ENCODE measurements at places on chromosomes 13 and 19. TPM values are rescaled to one million over a fixed set of nuclear protein-coding genes. Genes with fewer than 3 reads are reported as not detected.

The GAPDHS gene
- polyA plus RNA-seq = not detected

- no peak for DNase-seq
Measured at GRCh38 chr13:93409001-93409400, 182.4 kb downstream of the GPC6 start.

- no peak for DNase-seq
Measured at GRCh38 chr13:71217827-71218226, 649.2 kb downstream of the DACH1 start.

- DNase-seq = peak; percentile 55
Measured at GRCh38 chr13:80339912-80340650, 845 bp downstream of the SPRY2 start.

The RYR1 gene
- polyA plus RNA-seq = 56.0 TPM

- DNase-seq = peak; percentile 58
Measured at GRCh38 chr19:8445488-8446001, 770 bp downstream of the HNRNPM start.

- DNase-seq = no peak
Measured at GRCh38 chr13:71939186-71939585, 72.2 kb upstream of the DACH1 start.

- DNase-seq = peak; percentile 85
Measured at GRCh38 chr19:4064496-4065260, 2.0 kb downstream of the ZBTB7A start.

The B3GNT3 gene
- not detected for polyA plus RNA-seq

DNA sequence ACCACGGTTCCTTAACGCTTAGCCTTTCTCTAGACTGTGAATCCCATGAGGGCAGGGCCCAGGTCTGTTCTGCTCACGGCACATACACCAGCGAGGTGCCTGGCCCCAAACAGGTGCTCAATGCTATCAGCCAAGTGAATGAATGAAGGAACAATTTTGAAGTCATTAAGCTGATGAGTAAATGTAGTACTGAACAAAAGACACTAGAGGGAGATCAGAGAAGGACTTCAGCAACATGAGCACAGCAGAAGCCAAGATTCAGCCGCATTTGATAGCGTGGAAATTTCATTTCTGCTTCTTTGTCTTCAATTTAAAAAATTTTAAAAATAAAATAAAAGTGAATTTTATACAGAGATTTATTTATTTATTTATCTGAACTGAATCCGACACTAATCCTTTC is 20.1 kb upstream of the MYO16 start:
- DNase-seq = no peak

DNA sequence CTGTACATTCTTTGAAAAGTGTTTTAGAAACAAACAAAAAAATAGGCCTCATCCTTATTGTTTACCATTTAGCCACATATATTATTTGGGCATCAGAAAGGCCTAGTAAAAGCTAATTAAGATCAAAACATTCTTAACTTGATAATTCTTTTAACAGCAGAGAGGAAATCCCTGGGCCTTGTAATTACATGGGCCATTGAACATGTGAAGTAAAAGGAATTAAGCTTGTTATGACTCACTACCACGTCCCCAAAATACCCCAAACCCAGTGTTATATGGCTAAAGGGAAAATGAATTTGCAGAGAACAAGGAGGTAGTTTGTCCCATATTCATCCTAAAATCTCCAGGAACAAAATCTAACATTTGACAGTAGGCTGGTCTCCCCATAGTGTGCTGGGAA is 439.8 kb downstream of the ITGBL1 start:
- DNase-seq = no peak

DNA sequence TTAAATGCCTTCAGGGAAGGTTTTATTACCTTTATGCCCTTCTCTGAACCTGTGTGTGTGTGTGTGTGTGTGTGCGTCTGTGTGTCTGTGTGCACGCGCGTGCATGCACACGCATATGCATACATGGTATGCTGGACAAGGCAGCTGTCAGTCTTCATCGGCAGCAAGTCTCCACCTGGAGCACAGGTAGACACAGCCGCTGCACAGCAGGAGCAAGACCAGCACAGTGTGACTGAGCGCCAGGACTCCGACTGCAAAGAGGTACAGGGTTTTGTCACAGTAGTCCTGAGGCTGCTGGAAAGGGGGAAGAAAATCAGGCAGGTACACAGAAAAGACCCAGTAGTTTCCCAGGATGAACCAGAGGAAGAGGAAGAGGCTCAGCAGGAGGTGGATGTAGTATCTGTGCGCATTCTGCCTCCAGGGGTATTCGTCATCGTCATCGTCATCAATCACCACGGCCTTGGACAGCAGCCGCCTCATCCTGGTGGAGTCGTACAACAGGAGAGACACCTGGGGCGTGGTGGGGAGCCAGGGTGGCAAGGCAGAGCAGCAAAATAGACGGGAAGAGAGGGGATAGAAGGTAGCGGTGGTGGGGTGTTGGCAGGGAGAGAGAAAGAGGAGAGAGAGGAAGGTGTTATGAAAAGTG is 12.8 kb upstream of the DHRS12 start:
- DNase-seq = no peak

DNA sequence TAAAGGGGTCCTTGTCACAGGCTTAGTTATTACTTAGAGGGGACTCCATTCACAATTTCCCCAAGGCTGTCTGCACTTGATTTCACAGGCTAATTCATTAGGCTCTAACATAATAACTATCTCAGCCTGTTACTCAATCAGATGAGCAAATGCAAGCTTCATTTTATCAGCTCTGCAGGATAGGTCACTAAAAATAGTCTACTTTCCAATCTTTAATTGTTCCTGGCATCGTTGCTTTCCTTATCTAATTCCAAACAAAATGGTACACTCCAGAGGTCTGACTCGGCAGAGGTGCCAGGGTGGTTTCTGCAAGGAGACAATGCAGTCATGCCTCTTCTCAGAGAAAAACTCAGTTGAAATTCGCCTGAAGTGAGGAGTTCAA is 69.7 kb upstream of the SLC15A1 start:
- DNase-seq = no peak

- no peak for DNase-seq
Measured at GRCh38 chr19:16043156-16043757, 33.0 kb upstream of the TPM4 start.

- no peak for DNase-seq
Measured at GRCh38 chr19:53131727-53132126, 983 bp downstream of the ZNF415 start.

The EID2B gene
- 9.0 TPM for polyA plus RNA-seq

- DNase-seq = no peak
Measured at GRCh38 chr19:51439021-51439465, 19.2 kb downstream of the SIGLEC8 start.

The TTYH1 gene
- 0.40 TPM for polyA plus RNA-seq

- DNase-seq = no peak
Measured at GRCh38 chr19:2214251-2214650, 21.9 kb downstream of the PLEKHJ1 start.

GRCh38 chr13:66237411-66238062 is 992.6 kb downstream of the PCDH9 start:
- DNase-seq = no peak

The FGF14 gene
- 0.05 TPM for polyA plus RNA-seq

The CBY2 gene
- polyA plus RNA-seq = not detected

The CBARP gene
- 0.75 TPM for polyA plus RNA-seq

GRCh38 chr13:111203736-111204389 is 88.8 kb downstream of the ARHGEF7 start:
- DNase-seq = no peak

DNA sequence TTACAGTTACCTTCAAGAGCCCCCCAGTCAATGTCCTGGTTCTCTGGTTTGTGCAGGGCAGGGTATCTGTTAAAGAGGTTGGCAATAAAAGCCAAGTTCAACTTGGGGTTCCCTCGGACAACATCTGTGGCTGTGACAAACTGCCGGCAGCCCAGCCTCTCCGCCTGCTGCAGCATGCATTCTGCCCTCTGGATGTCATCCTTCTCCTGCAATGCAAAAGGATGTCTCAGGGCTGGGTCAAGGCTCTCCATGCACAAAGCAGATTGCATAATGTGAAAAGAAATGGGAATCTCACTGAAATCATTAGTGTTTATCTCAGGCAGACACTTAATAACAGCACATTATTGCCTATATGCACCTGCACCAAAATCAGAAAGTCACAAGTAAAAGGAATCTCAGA is 35.1 kb downstream of the LCP1 start:
- DNase-seq = no peak

The CADM4 gene
- 1.8 TPM for polyA plus RNA-seq

DNA sequence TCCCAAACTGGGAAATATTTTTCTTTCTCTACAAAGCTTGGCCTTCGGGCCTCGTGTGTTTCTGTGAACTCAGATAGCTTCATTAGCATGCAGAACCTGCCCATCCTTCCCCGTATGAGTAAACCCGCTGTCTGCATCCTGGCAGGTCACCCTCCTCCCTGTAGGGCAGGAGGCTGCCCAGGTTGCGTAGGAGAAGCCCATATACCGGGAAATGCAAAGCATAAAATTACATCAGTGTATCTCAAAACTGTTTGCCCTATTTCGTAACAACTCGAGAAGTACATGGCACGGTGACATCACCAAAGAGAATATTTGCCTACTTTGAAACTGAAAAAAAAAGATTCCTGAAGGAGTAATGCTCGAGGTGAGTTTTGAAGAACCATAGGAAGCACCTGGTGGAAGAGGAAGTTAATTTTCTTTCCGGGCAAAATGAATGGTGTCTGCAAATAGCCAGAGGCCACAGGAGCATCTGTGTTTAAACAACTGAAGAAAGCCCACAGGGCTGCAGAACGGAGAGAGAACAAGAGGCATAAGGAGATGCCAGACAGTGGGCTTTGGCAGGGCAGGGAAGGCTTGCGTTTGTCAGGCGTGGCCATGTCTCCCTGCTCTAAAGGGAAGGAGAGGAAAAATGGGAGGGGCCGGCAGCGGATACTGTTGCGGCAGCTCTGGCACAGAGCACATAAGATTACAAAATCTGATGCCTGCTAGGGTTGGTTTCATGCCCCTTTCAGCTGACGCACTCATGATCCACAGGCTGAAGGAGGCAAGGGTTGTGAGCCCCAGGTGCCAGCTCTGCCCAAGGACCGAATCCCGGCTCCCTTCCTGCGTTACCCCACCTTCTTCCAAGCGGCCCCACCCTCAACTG is 81.4 kb downstream of the IRS2 start:
- DNase-seq = peak; percentile 68

DNA sequence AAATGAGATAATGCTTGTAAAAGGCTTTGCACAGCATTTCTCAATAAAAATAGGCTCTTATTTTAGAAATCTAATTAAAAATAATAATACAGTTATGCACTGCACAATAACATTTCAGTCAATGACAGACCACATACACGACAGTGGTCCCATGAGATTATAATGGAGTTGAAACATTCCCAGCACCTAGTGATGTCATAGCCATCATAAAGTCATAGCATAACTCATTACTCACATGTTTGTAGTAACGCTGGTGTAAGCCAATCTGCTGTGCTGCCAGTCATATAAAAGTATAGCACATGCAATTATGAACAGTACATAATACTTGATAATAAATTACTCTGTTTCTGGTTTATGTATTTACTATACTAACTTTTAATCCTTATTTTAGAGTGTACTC is 12.7 kb upstream of the SERPINE3 start:
- no peak for DNase-seq

DNA sequence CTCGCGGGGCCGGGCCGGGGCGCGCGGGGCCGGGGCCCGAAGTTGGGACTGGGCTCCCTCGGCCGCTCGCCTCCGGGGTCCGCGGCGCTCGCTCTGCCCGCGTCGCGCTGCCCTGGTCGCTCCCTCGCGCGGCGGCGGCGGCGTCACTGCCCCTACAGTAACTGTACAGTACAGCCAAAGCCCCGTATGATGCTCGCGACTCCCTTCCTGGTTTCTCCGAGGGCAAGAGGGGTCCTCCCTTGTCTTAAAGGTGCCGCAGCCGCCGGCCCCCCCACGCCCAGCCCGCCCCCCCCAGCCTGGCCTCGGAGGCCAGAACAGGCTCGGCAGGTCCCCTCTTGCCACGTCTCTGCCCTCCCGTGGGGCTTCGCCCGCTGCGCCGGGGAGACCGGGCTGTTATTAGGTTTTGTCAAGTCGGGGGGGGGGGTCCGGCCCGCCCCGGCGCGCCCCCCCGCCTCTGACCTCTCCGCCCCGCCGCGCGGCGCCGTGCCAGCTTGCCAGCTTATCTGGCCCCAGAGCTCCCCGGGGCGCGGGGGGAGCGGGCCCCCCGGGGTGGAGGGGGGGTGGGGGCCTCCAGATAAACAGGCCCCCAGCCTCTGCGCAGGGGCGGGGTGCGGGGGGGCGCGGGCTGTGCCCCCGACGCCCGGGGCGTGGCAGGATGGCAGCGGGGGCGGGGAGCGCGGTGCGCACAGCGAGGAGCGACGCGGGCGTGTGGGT is at the start of gene ZBTB7A:
ZBTB7A (minus strand) TSS at position 218 of the 714 bp plus-strand sequence. CDS start 11,667 bp downstream, outside the sequence.
- DNase-seq = peak; percentile 86

DNA sequence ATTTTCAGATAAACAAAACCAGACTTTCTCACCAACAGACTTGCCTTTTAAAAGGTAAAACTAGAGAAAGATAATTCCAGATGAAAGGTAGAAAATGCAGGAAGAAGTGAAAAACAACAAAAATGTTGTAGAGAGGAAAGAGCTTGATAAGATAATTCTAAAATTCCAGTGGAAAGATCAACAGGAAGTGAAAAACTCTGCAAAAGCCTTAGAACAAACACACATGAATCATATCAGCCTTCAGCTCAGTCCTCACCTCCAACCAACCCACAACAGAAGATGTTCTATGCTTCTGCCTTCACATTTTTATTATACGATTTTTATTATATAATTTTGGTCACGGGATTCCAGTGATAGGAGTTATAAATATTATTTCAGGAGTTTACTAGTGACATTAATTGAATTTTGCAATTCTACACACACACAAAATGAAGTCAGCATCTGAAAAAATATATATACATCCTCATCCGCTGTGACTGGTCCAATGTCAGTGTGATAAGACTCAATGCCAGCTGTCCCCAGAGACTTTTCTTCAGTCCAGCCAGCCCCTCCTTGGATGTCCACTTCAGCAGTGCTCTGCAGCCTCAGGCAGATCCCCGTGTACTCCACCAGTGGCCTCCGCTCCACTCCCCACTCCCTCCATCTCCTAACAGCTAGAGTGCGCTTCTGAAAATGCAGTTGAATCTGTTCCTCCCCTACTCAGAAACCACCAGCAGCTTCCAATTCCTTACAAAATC is 57.9 kb downstream of the GADD45B start:
- no peak for DNase-seq

DNA sequence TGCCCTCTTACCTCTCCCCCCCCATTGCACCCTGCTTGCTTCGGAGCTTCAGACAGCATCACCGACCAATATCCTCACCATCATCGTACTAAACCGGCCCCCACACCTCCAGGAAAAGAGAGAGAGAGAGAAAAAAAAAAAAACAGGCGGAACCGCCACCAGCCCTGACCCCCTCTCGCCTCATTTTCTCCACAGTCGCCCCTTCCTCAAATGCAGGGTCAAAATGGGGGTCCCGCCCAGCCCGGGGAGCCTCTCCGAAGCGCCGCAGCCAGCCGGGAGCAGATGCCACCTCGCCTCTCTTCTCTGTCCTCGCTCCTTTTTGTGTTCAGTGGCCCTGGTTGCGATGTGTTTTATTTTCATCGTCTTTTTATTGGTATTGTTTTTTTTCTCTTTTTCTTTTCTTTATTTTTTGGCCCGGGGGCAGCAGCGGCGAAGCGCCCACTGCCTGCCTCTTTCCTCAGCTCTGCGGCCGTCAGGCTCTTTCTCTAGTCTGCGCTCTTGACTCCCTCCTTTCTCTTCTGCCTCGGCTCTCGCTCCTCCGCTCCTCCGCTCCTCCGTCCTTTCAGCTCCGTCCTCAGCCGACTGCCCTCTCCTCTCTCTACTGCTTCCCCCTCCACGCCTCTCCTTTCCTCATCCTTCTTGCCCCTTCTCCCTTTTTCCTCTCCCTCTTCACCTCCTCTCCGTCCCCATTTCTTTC is 41.4 kb downstream of the DEDD2 start:
- no peak for DNase-seq

The ADGRE1 gene
- polyA plus RNA-seq = 0.03 TPM
